Left ventricle myocardium superior (tissue), 1 donor: ENCODE measurements at places on chromosomes 6 and 20. TPM values are rescaled to one million over a fixed set of nuclear protein-coding genes. Genes with fewer than 3 reads are reported as not detected.
A peak's percentile ranks its signal among the peaks of the same experiment; 100 is the strongest.

- DNase-seq: no peak
Measured at GRCh38 chr20:7459083-7459482, 481.2 kb downstream of the HAO1 start.

KIAA1586 gene
- 7.7 TPM for total RNA-seq

MATN4 gene
- total RNA-seq: not detected

SCGN gene
- 0.79 TPM for total RNA-seq

NHSL1 gene
- 53.0 TPM for total RNA-seq

- DNase-seq: peak; percentile 84
Measured at GRCh38 chr20:49583669-49584417, 15.9 kb upstream of the PTGIS start.

SLC22A1 gene
- 0.17 TPM for total RNA-seq
